CD4-positive, alpha-beta T cell treated with Interleukin-4 for 4 hours (primary cell): ENCODE measurements at places on chromosomes 5 and 9.

GRCh38 chr9:133527444-133527920 is 2.7 kb upstream of the MYMK start:
- DNase-seq: no peak

GRCh38 chr5:96433066-96433447 is at the start of gene PCSK1:
Gene PCSK1, minus strand, starts transcription at chr5:96433248. Its CDS starts 206 bp downstream, at chr5:96433042.
- DNase-seq: no peak

DNA sequence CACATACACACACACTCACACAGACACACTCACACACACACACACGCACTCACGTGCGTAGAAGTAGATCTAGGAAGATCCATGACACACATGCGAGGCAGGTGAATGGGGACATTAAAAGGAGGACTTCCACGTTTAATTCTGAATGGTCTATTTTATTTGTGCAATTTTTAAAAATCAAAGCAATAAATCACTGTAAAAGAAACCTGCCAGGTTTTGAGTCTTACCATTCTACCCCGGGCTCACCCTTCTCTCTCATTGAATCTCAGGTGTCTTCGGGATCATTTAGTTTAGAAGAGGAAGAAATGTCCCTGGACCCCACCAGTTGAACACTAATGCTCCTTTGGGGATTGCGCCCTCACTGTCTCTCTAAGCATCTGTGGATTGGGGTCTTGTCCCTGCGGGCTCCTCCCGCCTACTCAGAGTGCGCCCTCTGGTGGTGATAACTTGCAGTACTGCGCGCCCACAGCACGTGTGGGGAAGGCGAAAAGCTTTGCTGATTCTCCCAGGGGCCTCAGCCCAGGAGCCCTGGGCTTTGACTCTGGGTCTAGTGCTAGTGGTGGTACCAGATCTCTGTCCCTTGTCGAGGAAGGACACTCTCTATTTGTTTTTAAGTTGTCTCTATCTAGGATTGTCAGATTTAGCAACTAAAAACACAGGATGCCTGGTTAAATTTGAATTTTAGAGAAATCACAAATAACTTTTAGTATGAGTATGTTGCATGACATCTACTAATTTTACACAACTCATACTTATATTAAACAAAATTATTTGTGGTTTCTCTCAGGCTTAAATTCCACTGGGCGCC is 34.8 kb downstream of the BOD1 start:
- peak; percentile 28 for DNase-seq

- DNase-seq: no peak
These were observed 197.1 kb downstream of the TMC1 start for GRCh38 chr9:72718503-72718902.

- DNase-seq: no peak
These were observed 21.0 kb upstream of the NPR3 start for GRCh38 chr5:32690153-32690552.

- no peak for DNase-seq
These were observed 338.5 kb downstream of the CETN3 start for GRCh38 chr5:90071066-90071465.

- no peak for DNase-seq
These were observed 171.4 kb upstream of the DAP start for GRCh38 chr5:10932426-10932825.

GRCh38 chr5:172003746-172004145 is 2.7 kb downstream of the FBXW11 start:
- DNase-seq: no peak

- no peak for DNase-seq
These were observed 26.0 kb downstream of the FLT4 start for GRCh38 chr5:180623411-180623834.

- no peak for DNase-seq
These were observed 326.9 kb downstream of the SH3GL2 start for GRCh38 chr9:17905781-17906175.

DNA sequence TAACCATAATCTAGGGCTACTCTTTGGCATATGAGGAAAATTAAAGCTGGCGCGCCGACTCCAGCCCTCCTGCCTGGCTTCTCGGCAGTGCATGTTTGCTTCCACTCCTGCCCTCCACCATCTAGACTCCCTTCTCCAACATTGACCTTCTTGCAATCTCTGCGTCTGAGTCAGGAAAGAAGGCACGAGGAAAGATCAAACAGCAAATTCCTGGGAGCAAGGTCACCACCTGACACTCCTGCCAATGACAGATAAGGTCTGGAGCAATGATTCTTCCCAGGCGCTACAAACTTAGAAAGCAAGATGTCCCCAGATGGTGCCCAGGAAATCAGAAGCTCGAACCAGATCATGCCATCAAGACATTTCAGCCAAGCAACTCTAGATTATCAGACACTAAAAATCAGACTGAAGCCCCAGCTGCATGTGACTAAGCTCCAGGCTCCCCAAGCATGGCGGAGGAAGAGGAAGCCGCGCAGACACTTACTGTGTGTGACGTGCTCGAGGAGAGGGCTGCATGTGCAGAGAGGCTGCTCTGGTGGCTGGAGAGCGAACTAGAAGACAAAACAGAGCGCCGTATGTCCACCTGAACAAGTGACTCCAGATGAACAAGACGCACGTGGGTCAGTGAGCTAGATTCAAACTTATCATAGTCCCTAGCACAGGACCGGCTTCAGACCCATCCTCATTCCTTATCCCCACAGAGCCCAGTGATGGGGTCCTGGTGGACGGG is 115.3 kb downstream of the UBE2R2 start:
- DNase-seq: no peak

DNA sequence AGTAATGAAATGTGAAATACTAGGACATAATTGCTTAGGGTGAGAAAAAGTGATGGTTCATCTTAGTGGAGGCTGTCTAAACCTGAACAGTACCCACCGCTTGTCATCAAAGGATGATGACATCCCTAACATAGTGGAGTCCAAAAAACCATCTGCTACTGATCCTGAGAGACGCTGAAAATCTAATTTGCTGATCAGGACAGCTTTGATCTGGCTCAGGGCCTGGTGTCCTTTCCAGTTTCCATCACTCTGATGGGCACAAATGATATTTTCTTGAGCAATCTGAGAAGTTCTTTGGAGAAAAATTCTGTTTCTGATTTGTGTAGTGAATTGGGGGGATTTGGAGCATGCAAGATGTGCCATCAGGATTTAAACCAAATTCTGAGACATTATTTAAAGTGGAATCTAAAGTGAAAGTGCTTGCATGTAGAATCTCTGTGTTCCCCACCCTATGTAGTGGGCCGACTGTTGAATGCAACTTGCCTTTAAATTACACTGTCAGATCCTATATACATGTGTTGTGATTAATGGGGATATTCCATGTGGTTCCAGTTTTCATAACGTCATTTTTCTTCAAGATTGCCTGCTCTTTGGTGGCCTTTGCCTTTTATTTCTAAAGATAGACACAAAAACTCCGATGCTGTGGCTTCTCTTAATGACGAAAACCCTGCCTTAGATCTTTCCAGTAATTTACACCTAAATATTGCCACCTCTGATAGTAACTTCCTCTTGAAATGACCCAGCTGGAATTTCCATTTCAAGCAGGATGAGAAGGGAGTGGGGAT is 213.2 kb downstream of the PCSK5 start:
- no peak for DNase-seq

DNA sequence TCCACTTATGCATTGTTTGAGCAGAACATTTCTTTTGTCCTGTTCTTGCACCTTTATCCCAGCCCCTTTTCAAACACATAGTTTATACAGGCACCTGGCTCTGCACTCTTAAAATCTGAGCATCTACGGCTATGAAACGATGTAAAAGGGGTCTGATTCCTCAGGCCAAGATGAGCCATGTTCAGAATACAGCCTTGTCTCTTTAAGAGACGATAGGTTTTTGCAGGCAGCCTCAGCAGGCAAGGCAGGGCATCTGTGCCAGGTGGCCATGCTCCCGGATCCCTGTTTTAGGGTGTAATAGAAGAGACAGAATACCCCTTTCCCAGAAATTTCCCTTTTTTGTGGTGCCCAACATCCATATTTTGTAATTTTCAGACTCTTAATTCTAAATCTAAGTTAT is 89.1 kb upstream of the NFIB start:
- no peak for DNase-seq

GRCh38 chr5:166493612-166494011 is 1797.8 kb upstream of the WWC1 start:
- no peak for DNase-seq

DNA sequence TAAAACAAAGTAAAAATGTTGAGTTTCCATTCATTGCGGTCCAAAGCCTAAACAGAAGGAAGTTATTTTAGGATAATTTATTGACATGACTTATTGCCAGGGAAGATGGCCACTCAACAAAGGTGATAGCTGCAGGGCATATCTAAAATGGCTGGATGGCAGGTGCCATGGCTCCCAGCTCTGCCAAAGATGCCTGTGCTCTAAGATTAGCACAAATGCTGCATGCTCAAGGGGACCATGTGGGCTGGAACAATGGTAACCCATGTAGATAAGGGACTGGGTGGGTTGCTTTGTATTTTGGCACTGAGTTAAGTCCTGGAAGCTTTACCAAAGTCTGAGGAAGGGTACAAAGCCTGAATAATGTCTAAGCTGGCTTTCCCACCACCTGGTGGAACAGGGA is 95.5 kb upstream of the IFNK start:
- DNase-seq: no peak

GRCh38 chr9:137492464-137493363 is 33.6 kb upstream of the NSMF start:
- no peak for DNase-seq

GRCh38 chr9:14193328-14193990 is 120.5 kb downstream of the NFIB start:
- DNase-seq: no peak

- no peak for DNase-seq
These were observed 155.6 kb upstream of the NTRK2 start for GRCh38 chr9:84513979-84514378.

DNA sequence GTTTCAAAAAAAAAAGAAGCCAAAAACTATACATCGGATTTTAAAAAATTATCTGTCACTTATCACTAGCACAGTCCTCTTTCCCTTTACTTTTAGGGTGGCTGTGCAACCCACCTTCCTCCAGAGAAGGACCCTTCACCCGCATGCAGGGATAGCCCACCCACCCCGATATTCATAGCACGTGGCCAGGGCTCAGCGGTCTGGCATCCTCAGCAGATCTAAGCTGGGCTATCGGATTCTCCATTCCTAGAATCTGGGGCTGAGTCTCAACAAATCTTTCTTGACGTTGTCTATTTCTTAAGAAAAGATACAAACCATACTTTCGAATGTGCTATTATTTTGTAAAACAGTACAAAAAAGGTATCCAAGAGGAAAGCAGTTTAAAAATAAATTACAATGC is 70.9 kb downstream of the MYO10 start:
- no peak for DNase-seq

DNA sequence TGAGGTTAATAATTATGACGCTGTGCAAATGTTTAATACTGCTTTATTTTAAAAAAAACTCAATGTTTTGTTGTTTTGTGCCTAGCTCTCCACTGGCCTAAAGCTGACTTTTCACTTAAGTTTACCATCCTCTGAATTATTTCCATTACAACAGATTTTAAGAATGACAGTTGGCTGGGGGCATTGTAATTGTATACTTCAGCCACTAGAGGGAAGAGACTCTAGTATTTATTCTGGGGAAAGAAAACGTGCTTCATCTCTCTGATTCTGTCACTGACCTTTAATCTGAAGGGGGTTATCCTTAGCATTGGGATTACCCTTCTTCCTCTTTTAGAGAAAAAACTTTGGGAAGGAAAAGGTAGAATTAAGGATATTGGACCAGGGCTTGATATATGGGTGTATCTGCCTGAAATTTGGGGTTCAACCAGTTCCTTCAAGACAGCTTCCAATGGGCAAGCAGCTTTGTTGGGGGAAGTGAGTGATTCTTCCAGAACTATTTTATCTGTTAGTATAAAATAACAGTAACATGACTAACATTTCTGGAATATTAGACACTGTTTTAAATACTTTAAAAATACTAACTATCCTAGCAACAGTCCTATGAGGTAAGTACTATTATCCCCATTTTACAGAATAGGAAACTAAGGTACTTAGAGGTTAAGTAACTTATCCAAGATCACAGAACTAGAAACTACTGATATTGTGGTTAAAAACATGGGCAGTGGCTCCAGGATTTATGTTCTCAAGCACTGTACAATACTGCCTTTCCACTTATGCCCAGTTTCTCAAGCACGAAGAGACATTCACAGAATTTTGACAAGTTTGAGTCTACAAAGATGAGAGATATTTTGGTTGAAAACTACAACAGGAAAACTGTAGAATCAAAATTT is 208.4 kb downstream of the CD180 start:
- peak; percentile 42 for DNase-seq

- no peak for DNase-seq
These were observed 178.3 kb upstream of the IRX2 start for GRCh38 chr5:2929779-2930178.

DNA sequence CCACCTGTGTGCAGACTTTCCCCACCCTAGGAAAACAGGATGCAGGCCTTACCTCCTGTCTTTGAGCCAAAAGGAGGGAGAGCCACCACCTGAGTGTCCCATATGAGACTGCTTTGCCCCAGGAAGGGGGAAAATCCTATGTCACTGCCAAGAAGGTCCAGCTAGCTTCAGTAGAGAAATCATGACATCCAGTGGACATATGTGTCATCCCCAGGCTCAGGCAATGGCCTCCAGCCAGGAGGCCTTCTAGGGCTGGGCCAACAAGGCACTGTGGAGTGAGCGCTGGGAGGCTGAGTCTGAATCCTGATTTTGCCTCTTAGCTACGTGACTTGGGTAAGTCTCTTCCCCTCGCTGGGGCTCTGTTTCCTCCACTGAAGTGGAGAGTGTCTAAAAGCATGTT is 60.2 kb downstream of the SMIM23 start:
- no peak for DNase-seq

DNA sequence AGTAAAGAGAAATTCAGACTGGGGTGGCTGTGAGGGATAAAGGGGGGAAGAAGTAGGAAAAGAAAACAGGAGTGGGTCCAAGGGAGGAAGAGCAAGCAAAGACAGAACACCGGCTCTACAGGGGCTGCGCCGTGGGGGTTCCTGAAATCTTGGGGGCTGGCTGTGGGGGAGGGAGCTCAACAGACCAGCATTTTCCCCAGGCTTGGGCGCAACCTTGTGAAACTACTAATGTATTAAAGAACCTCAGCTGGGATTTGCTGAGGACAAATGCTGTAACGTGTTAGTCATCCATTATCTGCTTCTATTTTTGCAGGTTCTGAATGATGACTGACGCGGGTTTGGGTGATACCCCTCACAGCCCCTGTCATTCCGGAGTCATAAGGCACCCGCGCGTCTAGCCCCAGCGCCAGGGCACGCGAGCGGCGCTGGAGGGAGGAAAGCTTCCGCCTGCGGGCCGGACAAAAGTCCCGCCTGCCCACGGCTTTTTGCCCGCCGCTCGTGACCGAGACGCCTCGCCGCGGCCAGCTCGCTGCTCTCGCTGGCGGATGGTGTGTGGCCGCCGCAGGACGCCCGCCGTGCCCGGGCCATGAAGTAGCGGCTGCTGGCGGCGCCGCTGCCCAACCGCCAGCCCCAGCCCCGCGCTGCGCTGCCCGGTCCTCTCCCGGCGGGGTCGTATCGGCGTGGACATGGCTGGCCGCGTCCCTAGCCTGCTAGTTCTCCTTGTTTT is 110.6 kb downstream of the PAM start:
- peak; percentile 27 for DNase-seq
